ENCODE measurements at places on chromosomes 7 and 10.

DNA sequence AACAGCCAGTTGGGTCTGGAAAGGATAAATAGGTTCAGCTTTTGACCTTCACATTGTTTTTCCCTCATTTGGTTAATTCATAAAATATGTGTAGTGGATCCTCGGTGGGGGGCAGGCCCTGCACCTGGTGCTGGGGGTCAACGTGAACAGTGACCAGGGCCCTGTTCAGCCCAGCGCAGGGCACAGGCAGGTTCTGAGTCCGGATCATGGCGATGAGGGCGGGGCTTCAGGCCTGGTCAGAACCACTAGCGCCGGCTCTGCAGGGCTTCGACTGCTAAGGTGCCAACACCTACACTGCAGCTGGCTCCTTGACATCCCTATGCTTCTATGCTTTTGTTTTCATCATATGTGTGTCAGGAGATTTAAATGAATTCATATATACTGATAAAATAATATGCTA is 177.7 kb downstream of the CXCL12 start:
- DNase-seq: no peak

- no peak for DNase-seq
Measured at GRCh38 chr7:101901661-101902491, 84.5 kb downstream of the CUX1 start.

DNA sequence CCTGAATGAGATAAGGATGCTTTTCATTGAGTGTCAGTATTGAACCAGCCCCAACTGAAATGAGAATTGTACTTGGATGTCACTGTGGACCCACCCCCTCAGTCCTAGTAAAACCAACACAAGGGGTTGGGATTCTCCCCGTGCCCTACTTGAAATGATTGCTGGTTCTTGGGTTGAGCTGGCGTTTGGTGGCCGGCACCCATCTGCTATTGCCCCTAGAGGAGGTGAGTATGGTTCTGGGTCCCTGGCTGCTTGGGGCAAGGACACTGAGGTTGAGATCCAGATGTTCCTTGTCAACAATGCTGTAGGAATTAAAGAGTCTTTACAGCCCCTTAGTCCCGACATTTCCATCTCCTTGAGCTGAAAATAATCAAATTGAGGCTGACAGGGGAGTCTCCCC is 170.0 kb upstream of the ZNF32 start:
- DNase-seq: no peak

DNA sequence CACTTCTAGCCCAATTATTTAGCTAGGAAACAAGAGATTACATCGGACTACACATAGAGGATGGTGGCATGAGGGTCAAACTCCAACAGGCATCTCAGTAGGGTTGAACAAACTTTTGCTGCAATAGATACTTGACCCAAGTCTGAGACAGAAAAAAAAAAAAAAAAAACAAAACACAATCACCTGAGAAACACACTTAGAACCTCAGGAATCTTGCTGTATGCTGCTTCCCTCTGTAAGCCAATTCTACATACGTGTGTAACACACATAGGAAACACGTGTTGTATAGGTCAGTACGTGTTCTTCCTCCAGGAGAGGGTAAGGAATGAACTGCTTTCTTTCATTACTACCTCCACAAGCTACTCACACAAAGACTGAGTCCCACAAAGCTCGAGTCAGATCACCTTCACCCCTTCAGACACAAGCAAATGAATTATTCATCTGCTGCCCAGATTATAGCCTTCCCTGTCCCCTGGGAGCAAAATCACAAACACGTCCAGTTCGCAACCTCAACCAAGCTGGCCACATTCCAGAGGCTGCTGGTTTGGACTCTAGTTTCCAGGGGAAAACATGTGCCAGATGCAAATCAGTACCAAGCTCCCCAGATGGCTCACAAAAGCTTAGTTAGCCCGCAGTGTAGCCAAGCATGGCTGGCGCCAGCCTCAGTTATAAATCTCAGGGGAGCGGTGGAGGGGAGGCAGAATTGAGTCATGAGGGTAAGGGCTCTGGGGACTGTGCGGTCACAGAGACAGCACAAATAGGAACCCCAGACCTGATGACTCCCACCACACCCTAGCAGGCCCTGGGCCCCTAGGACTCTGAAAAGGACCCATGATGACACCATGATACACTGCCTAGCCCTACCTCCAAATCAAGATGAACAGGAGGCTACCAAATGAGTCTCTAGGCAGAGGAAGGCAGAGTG is 15.1 kb downstream of the PSAP start:
- no peak for DNase-seq

DNA sequence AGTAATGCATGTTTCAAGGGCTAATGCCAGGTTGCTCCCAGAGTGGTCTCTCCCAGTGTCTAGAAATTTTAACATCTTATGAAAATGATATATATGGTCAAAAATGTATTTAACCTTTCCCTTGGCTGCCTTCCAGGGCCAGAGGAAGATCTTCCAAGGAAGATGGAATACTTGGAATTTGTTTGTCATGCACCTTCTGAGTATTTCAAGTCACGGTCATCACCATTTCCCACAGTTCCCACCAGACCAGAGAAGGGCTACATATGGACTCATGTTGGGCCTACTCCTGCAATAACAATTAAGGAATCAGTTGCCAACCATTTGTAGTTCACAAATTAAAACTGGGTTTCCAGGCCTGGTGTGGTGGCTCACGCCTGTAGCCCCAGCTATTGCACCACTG is 9.0 kb downstream of the GATAD1 start:
- no peak for DNase-seq

- DNase-seq: no peak
Measured at GRCh38 chr7:24216576-24217125, 67.3 kb upstream of the NPY start.

GRCh38 chr7:30971440-30971839 is 7.7 kb downstream of the GHRHR start:
- no peak for DNase-seq

GRCh38 chr7:17307969-17308648 is 9.7 kb downstream of the AHR start:
- DNase-seq: no peak

DNA sequence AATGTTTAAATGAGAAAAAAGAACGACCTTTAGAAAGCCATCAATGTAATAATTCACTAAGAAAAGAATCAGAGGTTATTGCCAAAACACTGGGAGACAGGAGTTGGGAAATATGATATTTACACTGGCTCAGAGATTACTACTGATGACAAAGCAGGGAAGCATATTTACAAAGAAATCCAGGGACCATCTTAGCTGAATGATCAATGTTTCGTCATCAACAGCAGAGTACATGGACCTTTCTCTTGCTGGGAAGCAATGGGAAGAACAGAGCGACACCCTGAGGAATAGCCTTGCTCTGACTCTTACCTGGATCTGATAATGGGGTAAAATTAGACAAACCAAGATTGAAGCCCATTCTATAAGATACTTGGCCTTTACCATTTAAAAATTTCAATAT is 1293.5 kb downstream of the XPNPEP1 start:
- DNase-seq: no peak

- DNase-seq: no peak
Measured at GRCh38 chr7:66517212-66517909, 111.3 kb upstream of the KCTD7 start.

DNA sequence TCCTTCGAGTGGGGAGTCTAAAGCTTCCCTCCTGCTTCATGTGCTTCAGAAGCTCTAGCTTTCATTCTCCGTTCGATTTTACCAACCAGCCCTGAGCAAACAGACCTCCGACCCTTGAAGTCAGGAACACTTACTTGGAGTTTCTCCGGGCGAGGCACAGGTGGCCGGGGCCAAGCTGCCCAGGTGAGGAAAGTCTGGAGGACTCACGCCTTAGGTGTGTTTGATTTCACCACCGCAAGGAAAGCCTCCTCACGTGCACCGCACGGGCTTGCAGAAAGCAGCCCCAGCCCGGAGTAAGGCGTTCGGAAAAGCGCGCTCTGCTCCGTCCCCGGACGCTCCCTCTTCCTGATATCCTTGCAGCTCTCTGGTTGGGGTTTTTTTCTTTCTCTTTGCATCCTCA is 30.1 kb upstream of the CNPY1 start:
- DNase-seq: no peak

DNA sequence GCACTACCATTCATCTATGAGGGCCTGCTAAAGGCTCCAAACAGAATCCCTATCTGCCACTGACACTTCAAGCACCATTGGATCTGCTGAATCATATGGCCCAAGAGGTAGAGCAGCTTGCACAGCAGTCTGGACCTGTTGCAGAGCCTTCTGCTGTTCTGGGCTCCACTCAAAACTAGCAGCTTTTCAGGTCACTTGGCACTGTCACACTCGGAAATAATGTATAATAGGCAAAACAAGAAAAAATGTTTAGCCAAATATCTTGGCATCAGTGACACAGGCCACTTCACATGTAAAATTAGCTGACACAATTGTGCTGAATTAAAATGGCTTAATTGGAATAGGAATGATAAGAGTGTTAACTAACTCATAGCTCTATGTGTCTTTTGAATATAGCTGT is 1182.9 kb upstream of the LRRTM3 start:
- no peak for DNase-seq

- DNase-seq: no peak
Measured at GRCh38 chr10:60315311-60315710, 74.4 kb downstream of the ANK3 start.

DNA sequence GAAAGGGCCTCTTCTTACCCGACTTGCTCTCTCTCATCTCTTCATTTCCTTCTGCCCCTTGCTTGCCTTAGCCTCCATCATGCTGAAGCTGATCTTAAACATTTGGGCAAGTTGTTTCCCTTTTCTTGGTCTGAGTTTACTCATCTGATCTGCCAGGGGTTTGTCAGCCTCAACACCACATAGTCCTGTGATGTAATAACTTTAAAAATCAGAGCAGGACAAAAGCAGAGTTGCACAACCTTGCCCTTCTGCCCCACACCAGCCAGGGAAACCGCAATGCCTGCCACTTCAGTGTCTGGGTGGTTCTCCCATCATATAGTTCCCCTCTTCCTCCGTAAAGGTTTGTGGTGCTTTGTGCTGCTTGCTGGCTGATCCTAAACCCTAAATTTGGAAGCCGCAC is 9.9 kb upstream of the LIPM start:
- DNase-seq: no peak

DNA sequence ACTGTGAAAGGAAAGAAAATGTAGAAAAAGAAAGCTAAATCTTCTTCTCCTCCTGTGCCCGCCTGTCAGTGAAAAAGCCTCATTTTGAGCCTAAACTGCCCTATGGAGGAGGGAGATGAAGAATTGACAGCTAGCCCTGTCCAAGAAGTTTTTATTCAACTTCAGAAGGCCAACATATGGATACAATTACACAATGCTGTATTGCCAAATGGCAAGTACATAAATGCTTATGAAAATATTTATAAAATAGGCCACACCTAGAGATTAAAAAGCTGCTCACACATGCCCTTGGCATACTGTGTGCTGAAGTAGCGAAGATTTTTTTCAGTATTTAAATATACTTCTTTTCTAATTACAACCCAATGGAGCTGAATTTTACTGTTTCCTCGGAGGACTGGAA is 65.1 kb upstream of the NEBL start:
- DNase-seq: no peak

DNA sequence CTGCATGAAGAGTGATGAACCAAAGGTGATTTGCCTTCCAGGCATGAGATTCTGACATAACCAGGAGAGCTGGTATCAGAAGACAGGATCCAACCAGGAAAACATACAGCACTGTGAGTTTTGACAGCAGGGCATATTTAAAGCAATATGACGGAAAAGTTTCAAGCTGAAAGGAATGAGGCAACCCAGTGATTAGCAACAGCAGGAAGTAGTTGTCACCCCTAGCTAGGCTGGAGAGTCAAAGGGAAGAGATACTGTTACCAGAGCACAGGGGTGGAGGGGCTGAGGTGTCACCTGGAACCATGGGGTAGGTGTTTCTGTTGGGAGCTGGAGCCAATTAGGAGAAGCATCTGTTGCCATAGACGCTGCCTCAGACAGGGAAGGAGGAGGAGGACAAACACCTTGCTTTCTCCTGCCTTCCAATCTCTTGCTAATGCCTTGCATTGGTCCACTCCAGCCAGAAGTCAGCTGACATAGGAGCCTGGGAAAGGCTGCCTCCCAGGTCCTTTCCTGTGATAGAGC is 125.4 kb upstream of the SORCS3 start:
- DNase-seq: no peak

GRCh38 chr7:93923296-93923695 is 1.8 kb downstream of the GNG11 start:
- DNase-seq: no peak
